Stimulated activated CD8-positive, alpha-beta memory T cell treated with anti-CD3 and anti-CD28 coated beads, Interleukin-15, amount 100 ng/mL, for 48 hours (primary cell): ENCODE measurements at places on chromosomes 13 and 19.

- no peak for DNase-seq
Measured at GRCh38 chr19:55426042-55426441, 17.1 kb downstream of the SHISA7 start.

GRCh38 chr13:114102131-114102520 lies 30.3 kb downstream of the RASA3 start:
- DNase-seq = no peak

- DNase-seq = no peak
Measured at GRCh38 chr13:107821492-107821891, 393.8 kb downstream of the LIG4 start.

- DNase-seq = no peak
Measured at GRCh38 chr13:91701975-91702374, 303.6 kb downstream of the GPC5 start.

DNA sequence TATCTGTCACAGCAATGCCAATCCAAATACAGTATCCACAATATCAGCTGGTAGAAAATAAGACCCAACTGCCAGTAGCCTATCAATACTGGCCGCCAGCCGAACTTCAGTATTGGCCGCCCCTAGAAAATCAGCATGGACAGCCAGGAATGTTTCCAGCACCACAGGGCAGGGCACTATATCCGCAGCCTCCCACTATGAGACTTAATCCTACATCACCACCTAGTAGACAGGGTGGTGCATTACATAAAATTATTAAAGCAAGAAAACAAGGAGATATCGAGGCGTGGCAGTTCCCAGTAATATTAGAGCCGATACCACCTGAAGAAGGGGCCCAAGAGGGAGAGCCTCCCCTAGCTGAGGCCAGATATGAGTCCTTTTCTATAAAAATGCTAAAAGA lies 111.3 kb downstream of the ZNF486 start:
- DNase-seq = no peak

DNA sequence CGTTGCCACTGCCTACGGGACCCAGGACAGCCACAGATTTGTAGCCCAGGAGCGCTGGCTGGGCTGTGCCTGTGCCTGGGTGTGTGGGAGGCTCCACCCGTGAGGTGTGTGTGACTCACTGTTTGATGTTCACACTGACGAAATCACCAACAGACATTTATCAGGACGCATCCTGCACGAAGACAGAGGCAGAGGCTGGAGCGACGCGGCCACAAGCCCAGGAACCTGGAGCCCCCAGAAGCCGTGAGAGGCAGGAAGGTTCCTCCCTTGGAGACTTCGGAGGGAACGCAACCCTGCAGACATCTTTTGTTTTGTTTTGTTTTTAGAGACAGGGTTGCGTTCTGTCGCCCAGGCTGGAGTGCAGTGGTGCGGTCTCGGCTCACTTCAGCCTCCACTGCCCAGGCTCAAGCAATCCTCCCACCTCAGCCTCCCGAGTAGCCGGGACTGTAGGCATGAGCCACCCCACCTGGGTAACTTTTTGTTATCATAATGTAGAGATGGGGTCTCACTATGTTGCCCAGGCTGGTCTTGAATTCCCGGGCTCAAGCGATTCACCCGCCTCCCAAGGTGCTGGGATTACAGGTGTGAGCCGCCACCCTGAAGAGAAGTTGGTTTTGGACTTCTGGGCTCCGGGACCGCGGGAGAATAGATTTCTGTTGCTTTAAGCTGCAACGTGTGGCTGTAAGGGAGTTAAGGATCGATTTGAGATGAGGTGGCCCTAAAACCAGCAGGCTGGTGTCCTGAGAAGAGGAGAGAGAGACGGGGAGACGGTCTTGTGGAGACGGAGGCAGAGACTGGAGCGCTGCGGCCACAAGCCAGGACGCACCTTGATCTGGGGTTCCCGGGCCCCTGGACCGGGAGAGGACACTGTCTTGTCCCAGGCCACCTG lies 24.9 kb upstream of the WDR18 start:
- peak; percentile 37 for DNase-seq

GRCh38 chr13:103238441-103238840 lies 172.2 kb upstream of the SLC10A2 start:
- no peak for DNase-seq

DNA sequence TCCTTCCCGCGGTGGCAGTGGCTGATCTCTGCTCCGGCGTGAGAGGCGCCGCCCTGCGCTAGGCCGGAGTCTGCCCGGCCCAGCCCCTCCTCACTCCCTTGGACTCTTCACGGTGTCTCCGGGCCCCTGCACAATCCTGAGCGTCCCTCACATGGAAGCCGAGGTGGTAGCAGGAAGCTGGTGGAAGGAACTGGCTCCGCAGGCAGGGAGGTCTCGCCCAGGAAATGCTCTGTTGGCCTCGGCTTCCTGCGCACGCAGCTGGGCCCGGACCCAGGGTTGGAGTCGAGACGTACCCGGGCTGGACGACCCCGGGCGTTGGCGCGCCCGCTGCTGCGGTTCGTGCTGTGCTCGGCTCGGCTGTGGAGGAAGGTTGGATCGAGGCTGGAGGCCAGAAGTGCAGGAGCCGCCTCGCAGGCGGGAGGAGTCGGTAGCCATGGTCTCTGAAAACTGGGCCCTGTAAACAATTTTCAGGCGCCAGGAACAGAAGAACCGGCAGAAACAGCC lies 46.3 kb downstream of the ZNF724 start:
- no peak for DNase-seq

DNA sequence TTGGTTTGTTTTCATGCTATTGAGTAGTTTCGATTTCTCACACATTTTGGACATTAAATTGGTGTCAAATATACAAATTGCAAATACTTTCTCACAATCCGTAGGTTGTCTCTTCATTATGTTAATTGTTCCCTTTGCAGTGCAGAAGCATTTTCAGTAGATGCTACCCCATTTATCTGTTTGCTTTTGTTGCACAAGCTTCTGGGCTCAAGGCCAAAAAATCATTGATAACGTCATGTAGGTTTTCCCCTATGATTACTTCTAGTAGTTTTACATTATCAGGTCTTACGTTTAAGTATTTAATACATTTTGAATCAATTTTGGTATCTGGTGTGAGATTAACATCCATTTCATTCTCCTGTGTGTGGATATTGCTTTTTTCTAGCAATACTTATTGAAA lies 14.0 kb upstream of the ZNF347 start:
- DNase-seq = no peak

DNA sequence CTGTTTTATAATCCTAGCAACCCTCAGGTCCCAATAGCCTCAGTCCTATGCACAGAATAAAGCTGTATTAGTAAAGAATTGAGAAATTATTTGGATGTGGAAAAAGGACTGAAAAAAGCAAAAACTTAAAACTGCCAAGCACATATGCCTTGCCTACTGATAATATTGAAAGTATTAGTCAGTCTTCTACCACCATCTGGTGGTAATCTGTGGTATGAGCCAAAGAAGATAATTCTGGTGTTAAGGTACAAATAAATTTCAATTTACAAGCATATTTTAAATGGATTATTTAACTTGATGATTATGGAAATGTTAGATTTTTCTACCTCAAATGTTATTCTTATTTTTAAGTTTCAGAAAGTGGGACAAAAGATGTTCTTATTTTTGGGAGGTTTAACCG lies 460.3 kb upstream of the KLHL1 start:
- DNase-seq = no peak

DNA sequence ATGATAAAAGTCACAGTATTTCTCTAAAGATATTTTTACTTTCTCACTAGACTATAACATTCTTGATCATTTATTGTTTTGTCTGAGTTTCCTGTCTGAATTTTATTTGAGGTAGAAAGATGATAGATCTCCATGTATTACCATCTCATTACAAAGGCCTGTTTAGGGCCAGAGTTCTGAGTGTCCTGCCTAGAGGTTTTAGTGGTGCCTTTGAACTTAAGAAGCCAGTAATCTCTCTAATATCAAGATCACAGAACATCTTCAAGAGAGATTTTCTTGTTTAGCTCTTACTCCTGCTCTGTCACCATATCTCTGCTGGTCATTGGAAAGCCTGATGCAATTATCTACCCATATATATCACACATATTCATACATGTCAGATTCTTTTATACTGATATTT lies 101.5 kb downstream of the ZAR1L start:
- no peak for DNase-seq

DNA sequence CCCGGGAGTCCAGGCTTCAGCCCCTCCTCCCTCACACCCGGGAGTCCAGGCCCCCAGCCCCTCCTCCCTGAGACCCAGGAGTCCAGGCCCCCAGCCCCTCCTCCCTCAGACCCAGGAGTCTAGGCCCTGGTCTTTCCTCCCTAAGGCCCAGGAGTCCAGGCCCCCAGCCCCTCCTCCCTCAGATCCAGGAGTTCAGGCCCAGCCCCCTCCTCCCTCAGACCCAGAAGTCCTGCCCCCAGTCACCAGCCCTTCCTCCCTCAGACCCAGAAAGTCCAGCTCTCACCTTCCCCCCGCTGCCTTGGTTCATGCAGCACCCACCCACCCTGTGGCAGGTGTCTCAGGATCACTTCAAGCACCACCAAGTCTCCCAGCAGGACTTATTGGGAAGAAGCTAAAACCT lies 14.1 kb downstream of the CYTH2 start:
- DNase-seq = no peak

DNA sequence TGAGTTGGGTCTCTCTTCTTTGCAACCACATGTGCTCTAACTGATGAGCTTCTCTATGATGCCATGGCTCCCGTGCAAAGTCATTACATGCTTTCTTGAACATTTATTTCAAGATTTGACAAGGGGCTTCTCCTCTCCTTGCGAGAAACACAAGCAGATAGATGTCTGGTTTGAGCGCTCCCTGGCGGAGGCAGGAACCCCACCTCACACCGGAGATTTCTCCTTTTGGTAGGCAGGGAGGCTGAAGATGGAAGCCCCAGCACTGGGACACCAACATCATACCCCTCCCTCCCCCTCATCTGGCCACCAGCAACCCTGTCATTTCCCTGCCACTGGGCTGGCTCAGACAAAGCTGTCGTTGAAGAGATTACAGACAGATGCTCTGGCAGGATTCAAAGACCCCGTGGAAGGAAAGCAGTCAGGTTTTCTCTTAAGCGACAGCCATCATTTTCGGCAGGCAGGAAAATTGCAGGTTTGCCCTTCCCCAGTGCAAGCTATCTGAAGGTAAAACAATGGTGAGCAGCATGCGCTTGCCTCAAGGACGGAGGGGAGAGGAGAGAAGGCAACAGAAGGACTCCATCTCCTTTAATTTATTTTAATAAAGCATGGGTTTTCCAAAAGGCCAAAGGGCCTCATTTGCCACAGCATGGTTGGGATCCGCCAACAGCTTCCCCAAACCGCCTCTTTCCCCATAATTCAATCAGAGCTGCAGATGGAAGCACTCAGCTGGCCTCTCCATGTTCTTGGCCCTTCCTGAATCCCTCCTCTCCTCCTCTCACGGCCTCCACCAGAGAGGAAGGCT lies 344.1 kb upstream of the TSHZ3 start:
- DNase-seq = no peak

GRCh38 chr19:46250076-46250735 lies 20.7 kb downstream of the IGFL1 start:
- no peak for DNase-seq

GRCh38 chr13:46317120-46317519 lies 69.9 kb downstream of the RUBCNL start:
- DNase-seq = no peak

DNA sequence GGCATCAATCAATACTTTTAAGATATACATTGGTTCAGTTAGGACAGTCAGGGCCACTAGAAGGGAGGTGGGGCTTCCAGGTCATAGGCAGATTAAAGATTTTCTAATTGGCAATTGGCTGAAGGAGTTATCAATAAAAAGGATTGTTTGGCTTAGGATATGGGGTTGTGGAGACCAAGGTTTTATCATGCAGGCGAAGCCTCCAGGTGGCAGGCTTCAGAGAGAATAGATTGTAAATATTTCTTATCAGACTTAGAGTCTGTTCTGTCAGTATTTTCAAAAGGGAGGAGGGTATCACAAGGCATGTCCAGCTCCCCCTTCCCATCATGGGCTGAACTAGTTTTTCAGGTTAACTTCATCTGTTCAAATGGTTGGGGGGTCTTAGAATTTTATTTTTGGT lies 77.4 kb upstream of the FARP1 start:
- no peak for DNase-seq

DNA sequence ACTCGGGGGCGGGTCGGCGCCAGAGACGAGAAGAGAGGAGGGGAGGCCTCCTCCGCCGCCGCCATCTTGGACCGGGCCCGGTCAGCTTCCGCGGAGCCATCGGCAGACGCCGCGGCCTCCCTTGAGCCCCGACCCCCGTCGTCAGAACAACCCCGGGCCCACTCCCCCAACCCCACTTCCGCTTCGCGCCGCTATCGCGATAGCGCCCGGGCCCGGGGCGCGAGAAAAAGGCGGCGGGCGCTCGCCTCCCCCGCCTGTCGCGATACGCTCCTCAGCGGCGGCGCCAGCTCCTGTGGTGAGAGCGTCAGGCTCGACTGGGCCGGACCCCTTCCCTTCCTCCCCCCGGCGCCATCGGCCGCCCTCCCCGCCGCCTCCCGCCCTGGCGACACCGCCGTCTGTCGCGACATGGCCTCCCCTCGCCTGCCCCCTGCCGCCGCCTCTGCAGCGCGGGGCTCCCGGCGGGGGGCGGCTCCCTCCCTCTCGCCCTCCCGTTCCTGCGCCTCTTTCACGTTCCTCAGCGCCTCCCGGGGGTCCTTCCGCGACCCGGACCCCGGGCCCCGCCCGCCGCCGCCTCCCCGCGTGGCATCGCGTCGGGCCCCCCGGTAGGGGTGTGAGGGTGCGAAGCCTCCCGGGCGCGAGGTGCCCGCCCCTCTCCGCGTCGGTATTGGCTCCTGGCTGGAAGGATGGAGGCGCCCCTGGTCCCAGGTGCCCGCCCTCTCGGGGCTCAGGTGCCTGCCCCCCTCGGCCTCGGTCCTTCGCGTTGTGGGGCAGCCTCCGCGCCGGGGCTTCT lies at the start of gene CNOT3:
Gene CNOT3 (plus strand): TSS at position 64 of the 790 bp plus-strand sequence. CDS start 5,217 bp downstream, outside the sequence.
- peak; percentile 25 for DNase-seq

DNA sequence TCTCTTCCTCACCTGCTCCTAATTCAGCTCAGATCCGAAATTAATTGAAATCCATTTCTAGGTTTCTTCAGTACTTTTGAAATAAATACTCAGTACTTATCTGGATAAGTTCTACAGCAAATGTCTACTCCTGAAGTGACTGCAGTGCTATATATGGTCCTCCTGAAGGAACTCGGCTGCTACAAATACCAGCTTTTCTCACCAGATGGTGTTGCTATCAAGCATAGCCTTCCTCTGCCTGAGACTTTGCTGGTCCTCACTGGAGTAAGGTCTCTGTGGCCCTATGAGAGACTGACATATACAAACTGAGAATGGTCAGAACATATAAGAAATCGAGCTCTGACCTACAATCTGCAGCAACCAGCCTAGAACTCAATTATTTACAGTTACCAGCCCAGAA lies 161.6 kb downstream of the NDFIP2 start:
- DNase-seq = no peak
